ENCODE measurements at places on chromosomes 12 and 14.

DNA sequence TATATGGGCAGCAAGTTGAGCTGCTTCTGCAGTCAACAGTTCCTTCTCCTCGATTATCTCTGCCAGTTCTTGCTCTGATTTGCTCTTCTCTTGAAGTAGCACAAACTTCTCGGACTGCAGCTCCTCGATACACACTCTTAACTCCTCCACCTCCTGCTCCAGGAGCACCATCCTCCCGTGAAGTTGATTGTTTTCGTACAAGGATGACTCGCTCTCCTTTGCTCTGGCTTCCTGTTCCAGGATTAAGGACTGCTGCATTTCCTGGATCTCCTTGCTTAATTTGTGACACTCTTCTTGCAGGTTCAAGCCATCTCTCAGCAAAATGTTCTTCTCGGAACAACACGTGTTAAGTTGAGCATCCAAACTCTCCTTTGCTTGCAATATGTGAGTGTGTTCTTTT lies 56.2 kb upstream of the VPS33A start:
- DNase-seq, result no peak

DNA sequence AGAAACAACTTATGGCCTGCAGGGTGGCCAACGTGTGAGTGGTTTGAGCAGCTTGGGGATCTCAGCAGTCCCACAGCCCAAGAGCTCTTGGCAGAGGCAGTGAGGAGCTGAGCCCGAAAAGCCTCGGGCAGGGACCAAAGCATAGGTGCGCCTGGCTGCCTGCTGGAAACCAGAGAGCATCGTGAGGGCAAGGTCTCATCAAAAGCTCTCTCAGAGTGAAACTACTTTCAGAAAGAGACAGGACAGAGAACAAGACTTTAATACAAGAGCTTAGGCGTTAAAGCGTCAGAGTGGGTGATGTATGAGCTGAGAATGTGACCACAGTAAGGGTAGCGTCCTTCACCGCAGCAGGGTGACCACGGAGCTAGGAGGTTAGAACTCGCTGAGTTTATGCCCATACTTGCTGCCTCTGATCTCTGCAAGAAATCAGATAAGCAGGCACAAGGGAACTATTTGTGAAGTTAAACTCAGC lies 30.8 kb downstream of the LGMN start:
- DNase-seq, result no peak

DNA sequence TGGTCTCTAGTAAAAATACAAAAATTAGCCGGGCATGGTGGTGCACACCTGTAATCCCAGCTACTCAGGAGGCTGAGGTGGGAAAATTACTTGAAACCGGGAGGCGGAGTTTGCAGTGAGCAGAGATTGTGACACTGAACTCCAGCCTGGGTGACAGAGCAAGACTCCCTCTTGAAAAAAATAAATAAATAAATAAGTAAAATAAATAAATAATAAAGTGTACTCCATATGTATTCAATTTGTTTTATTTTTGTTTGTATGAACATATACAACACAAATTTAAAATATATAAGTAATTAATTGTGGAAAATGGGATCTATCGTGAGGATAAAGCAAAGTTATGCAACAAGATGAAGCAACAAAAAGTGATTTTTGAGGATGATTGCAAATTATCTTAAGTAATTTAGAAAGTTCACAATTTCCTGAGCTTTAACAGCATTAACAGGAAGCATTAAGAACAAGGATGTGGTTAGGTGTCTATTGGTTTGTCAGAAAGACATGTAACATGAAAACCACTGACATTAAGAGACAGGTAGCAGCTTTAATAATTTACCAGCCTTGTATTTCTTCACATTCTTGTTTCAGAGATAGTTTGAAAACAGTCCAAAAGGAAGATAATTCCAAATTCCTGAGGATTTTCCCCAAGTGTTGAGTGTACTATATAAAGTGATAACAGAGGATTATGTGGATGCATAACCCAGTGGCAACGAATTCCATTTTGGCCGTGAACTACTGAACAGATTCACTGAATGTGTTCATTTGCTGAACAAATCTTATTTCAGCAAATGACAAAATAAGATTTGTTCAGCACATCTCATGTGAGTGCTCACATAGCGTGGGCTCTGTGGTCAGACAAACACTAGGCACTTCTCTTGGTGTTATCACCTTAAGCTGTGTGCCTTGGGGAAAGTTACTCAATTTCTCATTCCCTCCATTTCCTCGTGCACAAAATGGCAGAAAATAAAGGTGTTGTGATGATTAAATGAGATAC lies 68.6 kb upstream of the RESF1 start:
- no peak for DNase-seq

DNA sequence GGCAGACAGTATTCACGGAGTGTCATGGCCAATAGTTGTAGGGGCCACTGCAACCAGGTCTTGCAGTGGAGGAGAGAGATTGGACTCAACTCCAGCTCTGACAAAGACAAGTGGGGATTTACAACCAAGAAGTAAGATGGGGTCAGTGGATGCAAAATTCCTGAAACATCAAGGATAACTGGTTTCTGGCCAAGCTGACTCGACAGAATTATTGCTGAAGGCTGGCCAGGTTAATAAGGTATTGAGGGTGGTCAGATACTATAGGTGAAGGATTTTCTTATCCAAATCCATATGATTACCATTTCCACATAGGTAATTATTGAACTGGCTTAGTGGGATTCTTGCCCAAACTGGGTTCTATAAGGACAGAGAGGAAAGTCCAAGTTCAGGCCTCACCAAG lies 64.9 kb upstream of the FOXG1 start:
- DNase-seq, result no peak

- DNase-seq, result no peak
These were observed 18.9 kb downstream of the BICD1 start for GRCh38 chr12:32125455-32126084.

DNA sequence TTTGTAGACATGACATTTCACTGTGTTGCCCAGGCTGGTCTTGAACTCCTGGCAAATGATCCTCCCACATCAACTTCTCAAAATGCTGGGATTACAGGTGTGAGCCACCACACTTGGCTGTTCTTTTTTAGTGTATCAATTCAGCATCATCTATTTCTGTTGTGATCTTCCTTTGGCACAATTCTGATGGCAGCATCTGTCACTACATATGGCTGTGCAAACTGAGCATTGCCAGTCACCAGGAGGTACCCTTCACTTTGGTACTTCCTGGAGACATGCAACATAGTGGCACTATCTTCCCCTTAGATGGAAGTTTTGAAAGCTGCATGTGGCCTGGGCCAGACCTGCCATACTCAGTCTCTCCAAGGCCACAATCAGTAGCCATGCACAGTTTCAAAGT lies 467.1 kb upstream of the TMPO start:
- no peak for DNase-seq

DNA sequence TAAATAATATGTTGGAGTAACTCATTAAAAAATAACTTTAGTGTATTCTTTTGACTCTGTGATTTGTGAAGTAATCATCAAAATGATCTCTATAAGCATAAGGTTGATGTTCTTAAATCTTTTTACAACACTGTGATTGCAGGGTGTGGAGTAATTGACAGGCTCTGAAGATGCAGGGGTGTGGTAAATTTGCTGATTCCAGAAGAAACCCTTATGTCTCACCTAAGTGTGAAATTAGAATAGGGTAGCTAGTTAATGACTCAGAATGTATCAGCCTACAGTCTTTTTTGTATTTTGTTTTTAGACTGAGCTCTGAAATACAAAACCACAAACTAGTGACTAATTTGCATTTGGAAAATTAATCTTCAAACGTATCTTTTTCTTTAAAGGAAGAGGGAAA lies 5.9 kb downstream of the PRPF39 start:
- no peak for DNase-seq
